ENCODE measurements at places on chromosomes 11 and 22.

DNA sequence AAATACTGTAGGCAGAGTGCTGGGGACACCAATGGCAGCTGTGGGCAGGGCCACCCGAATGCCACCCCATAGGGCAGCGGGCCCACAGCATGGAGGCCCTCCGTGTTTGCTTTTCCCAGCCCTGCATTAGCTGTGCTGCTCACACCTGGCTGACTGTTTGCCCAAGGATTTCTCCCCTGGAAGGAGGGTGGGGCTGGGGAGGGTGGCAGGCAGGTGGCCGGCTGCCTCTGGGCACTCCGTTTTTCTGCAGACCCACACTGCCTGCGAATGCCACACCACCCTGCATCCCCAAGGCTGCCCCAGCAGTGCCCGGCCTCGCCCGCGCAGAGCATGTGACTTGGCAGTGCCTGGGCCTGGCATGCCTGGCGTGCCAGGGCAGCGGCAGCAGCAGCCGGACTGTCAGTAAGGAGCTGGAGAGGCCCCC lies 19.6 kb downstream of the DAGLA start:
- DNase-seq = no peak

DNA sequence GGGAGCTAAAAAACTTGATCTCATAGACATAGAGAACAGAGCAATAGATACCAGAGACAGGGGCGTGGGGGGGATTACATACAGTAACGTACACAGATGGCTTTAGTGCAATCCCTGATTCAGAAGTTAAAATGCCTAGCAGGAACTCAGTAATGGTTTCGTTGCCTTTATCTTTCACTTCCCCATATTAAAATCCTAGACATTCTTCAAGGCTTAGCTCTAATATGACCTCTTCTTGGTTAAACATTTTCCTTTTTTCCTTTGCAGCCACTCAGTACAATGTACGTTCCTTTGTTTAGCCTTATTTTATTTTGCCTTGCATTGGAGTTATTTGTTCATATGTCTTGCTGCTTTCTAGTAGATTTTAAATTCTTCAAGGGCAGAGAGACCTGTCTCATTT lies 104.9 kb downstream of the C11orf87 start:
- no peak for DNase-seq

GRCh38 chr22:17237038-17237668 lies 17.9 kb upstream of the ADA2 start:
- no peak for DNase-seq

DNA sequence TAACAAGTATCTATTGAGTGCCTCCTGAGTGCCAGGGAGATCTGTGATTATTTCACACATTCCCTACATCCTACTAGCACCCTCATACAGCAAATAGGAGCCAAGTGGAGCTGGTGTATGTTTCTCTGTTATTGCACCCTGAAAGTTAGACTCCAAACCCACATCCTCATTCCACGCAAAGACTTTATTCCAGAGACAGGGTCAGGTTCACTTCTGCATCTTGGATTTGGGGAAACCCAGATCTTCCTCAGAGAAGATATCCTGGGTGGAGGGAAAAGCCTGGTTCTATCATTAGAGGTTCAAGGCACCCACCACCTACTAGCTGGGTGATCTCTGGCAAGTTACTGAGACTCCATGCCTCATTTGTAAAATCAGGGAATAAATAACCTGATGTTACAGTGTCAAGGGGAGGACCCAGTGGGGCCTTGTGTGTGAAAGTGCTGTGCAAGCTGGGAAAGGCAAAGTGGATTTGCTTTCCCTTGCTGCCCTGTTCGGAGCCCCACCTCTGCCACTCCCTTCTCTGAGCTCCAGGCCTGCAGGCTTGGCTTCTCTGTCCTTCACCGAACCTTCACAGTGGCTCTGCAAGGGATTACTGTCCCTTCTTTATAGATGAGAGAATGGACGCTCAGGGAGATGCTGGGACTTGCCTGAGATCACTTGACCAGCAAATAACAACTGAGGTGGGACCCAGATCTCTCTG lies 991 bp upstream of the SLCO2B1 start:
- DNase-seq = no peak

- no peak for DNase-seq
These were observed 868 bp upstream of the SYCE3 start for GRCh38 chr22:50563413-50564160.
